ENCODE measurements at places on chromosomes 11 and 22. TPM values are rescaled to one million over a fixed set of nuclear protein-coding genes. Genes with fewer than 3 reads are reported as not detected.

CARD10 gene
- 33.2 TPM for total RNA-seq

MORC2 gene
- total RNA-seq = 26.3 TPM

AQP11 gene
- 0.29 TPM for total RNA-seq

RIMBP3C gene
- total RNA-seq = not detected

GDPD4 gene
- not detected for total RNA-seq

OR4P4 gene
- not detected for total RNA-seq

ART1 gene
- total RNA-seq = not detected

CHST1 gene
- total RNA-seq = 58.4 TPM

ACTN3 gene
- total RNA-seq = not detected

NUP98 gene
- total RNA-seq = 159 TPM

CRYBA4 gene
- total RNA-seq = not detected

SOX10 gene
- not detected for total RNA-seq

SCT gene
- total RNA-seq = not detected

SLC5A12 gene
- total RNA-seq = not detected

ZP1 gene
- total RNA-seq = not detected

OR5B17 gene
- not detected for total RNA-seq

ZNF143 gene
- 28.2 TPM for total RNA-seq

SLC22A8 gene
- total RNA-seq = not detected

KRTAP5-9 gene
- not detected for total RNA-seq

ANO5 gene
- total RNA-seq = 8.4 TPM

ABCC8 gene
- total RNA-seq = not detected

MMP27 gene
- not detected for total RNA-seq

C11orf86 gene
- total RNA-seq = not detected

KDM4E gene
- not detected for total RNA-seq

GNAZ gene
- 3.6 TPM for total RNA-seq

GSTT2 gene
- total RNA-seq = not detected

ENTHD1 gene
- total RNA-seq = not detected

TBX10 gene
- total RNA-seq = not detected

MUC6 gene
- total RNA-seq = not detected

GNG3 gene
- total RNA-seq = not detected

MOGAT2 gene
- not detected for total RNA-seq

CCDC15 gene
- 7.7 TPM for total RNA-seq

SMCO4 gene
- 8.8 TPM for total RNA-seq

FERMT3 gene
- 124 TPM for total RNA-seq

C11orf97 gene
- total RNA-seq = not detected

PATE2 gene
- 0.13 TPM for total RNA-seq

OR8A1 gene
- total RNA-seq = not detected

MMP11 gene
- 5.3 TPM for total RNA-seq

TTC38 gene
- total RNA-seq = 34.6 TPM

VPREB1 gene
- total RNA-seq = not detected

BTBD18 gene
- total RNA-seq = not detected
